ENCODE measurements at places on chromosomes 6 and 20. TPM values are rescaled to one million over a fixed set of nuclear protein-coding genes. Genes with fewer than 3 reads are reported as not detected.

- H3K4me1 ChIP-seq = no peaks in the 10 kb centered on the region
- H3K27ac ChIP-seq = no peak overlapping the region
- no peaks in the 10 kb centered on the region for H3K27me3 ChIP-seq
- H3K36me3 ChIP-seq = no peaks in the 10 kb centered on the region
Observed at GRCh38 chr6:90375681-90376439, 79.2 kb upstream of the BACH2 start.

GRCh38 chr6:163789199-163789810, 374.8 kb downstream of the QKI start:
- no peaks in the 10 kb centered on the region for H3K36me3 ChIP-seq
- no peaks in the 10 kb centered on the region for H3K27me3 ChIP-seq
- no peak for DNase-seq

- H3K36me3 ChIP-seq = no peaks in the 10 kb centered on the region
- H3K27ac ChIP-seq = no peak overlapping the region
- DNase-seq = no peak
- no peaks in the 10 kb centered on the region for H3K4me1 ChIP-seq
Observed at GRCh38 chr20:51959066-51959542, 156.8 kb upstream of the SALL4 start.

Gene CD24
- 0.73 TPM for total RNA-seq

DNA sequence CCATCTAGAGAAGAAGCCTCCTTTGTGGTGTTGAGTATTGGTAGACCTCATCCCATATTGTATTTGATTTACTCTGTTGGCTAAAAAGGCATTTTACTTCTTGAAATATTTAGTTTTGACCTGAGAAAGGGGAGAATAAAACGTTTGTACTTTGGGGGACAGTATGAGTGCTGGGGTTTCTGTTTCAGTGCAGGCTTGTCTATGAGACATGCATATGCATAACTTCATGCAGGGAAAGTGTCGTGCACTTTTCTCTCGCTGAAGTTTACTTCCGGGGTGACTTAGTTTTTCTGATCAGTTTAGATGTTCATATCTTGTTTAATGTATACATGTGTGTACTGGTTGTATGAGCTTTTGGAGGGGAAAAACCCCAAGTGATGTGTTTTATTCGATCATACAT, 59.5 kb downstream of the UTRN start:
- H3K27ac ChIP-seq = peak overlapping the region; percentile 75
- H3K36me3 ChIP-seq = no peaks in the 10 kb centered on the region
- H3K27me3 ChIP-seq = no peaks in the 10 kb centered on the region
- peaks cover 68% of the 10 kb centered on the region for H3K4me1 ChIP-seq

GRCh38 chr6:4057036-4057435, 21.9 kb downstream of the FAM217A start:
- DNase-seq = no peak
- no peak overlapping the region for H3K27ac ChIP-seq
- H3K27me3 ChIP-seq = no peaks in the 10 kb centered on the region
- no peak overlapping the region for H3K4me3 ChIP-seq
- peaks cover 27% of the 10 kb centered on the region for H3K36me3 ChIP-seq

- no peaks in the 10 kb centered on the region for H3K4me1 ChIP-seq
- no peaks in the 10 kb centered on the region for H3K36me3 ChIP-seq
- no peak overlapping the region for H3K27ac ChIP-seq
- H3K4me3 ChIP-seq = no peak overlapping the region
- DNase-seq = no peak
Observed at GRCh38 chr6:132569170-132569569, 952 bp upstream of the TAAR6 start.

DNA sequence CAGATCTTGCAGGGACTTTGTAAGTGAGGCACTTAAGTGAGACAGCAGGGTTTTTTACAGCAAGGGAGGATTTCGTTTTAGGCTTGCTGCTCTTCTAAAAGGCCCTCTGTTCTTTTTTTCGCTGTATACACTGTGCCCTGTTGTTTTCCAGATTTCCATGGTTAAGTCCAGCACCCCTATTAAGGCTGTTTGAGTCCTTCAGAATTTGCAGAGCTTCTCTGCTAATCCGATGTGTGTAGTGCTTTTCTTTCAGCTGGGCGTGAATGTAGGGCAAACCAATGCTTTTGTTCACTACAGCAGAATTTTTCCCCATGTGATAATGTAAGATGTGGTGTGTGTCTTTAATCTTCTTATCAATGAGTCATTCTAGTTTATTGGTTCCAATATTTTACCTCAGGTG, 200.5 kb upstream of the RREB1 start:
- H3K36me3 ChIP-seq = no peaks in the 10 kb centered on the region
- H3K4me1 ChIP-seq = no peaks in the 10 kb centered on the region
- H3K27ac ChIP-seq = no peak overlapping the region
- no peak for DNase-seq
- no peak overlapping the region for H3K4me3 ChIP-seq
- no peaks in the 10 kb centered on the region for H3K27me3 ChIP-seq

- DNase-seq = no peak
- no peak overlapping the region for H3K4me3 ChIP-seq
- H3K27ac ChIP-seq = no peak overlapping the region
- H3K4me1 ChIP-seq = no peaks in the 10 kb centered on the region
- no peaks in the 10 kb centered on the region for H3K36me3 ChIP-seq
Observed at GRCh38 chr20:16810216-16810615, 62.1 kb downstream of the OTOR start.

- peaks cover 27% of the 10 kb centered on the region for H3K4me1 ChIP-seq
- no peaks in the 10 kb centered on the region for H3K27me3 ChIP-seq
- peak overlapping the region; percentile 34 for H3K27ac ChIP-seq
Observed at GRCh38 chr20:45041464-45042337, 59.2 kb downstream of the KCNS1 start.

DNA sequence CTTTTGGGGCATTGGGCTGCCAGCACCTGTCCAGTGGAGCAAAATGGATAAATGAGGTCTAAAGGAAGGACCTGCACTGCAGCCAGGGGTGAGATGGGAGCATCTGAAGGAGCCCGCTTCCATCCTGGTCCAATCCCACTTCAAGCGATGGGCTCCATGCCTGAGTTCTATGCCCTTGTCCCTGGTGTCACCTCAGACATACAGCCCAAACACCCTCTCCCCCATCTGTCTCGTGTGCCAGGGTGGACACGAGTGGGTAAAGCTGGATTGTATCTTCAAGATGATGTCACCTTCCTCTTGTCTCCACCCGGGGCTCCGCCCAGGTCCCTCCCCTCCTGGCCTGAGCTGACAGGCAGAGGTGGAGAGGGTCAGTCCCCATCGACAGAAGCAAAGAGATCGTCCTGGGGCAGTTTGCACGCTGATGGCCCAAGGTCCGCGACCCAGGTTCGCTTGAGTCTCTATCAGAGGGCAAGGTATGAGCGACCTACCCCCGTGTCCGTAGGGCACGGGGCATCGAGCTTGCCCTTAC, 544 bp downstream of the SMIM29 start:
- H3K27me3 ChIP-seq = no peaks in the 10 kb centered on the region
- no peak for DNase-seq
- H3K36me3 ChIP-seq = peaks cover 3% of the 10 kb centered on the region
- peak overlapping the region; percentile 83 for H3K27ac ChIP-seq

DNA sequence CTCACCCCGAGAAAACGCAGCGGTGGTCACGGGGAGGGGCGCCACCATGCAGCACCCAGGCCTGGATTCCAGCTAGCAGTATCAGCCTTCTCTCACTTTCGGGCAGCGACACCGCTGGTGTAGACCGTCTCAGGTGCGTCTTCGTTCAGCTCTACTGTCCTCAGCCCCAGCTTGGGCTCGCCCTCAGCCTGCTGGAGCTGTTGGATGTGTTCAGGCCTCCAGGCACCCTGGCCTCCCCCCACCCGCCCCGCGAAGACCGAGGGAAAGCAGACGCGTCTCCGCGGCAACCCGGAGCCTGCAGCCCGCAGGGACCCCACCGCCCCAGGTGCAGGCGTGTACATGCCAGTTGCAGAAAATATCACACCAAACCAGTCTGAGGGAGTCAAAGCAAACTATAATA, 60.8 kb upstream of the CARMIL1 start:
- no peak for DNase-seq
- no peak overlapping the region for H3K27ac ChIP-seq
- H3K4me1 ChIP-seq = no peaks in the 10 kb centered on the region
- no peaks in the 10 kb centered on the region for H3K27me3 ChIP-seq

DNA sequence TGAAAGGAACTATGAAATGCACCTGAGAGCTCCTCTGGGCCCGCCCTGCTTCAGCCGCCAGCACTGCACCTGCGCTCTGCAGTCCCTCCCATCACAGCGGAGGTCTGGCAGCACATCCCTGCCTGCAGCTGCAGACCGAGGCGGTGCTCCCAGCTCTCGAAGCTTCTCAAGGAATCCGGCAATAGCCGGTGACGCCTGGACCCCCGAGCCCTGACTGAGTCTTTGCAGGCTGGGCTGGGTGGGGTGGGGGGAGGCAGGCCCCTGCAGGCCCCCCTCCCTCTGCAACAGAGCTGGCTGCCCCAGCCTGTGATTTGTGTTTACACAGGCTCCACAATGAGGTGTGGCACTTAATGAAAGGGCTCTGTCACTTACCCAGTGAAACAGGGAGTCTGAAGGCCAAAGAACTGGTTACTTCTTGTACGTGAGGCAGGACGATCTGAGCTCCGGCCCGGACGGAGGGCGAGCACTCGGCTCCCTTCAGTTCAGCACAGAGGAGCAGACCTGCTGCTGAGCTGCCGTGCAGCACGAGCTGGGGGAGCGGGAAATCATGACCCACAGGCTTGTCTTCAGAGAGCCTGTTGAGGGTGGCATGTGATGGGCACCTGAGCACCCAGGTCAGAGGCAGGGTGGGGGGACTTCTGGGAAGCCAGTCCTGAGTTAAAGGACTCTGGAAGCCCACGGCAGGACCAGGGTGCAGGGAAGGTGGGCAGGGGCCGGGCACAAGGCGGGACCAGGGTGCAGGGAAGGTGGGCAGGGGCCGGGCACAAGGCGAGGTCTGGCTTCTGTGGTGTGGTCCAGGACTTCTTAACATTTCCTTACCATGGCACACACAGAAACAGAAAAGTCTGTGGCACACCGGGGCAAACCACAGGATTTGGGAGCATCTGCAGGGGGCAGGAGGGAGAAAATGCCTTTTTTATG, 192.3 kb upstream of the THBS2 start:
- H3K4me3 ChIP-seq = no peak overlapping the region
- no peak for DNase-seq
- no peaks in the 10 kb centered on the region for H3K4me1 ChIP-seq
- no peaks in the 10 kb centered on the region for H3K27me3 ChIP-seq
- no peaks in the 10 kb centered on the region for H3K36me3 ChIP-seq
- no peak overlapping the region for H3K27ac ChIP-seq

DNA sequence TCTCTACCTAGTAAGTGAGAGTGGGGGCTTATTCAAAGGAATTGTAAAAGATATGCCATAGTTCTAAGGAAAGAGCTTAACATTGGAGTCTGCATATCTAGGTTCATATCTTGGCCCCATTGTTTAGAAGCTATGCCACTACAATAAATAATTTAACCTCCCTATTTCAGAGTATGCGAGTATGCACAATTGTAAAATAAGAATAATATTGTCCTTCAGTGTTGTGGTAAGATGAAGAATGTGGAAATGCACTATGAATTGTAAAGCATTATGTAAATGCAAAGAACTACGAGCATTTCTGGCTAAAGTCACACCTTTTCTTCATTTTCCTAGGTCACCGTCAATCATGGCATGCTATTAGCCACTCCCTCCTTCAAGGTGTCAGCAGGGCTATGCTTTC, 16.1 kb upstream of the ZNF165 start:
- H3K4me1 ChIP-seq = no peaks in the 10 kb centered on the region
- no peak for DNase-seq
- no peak overlapping the region for H3K4me3 ChIP-seq
- H3K36me3 ChIP-seq = no peaks in the 10 kb centered on the region
- H3K27me3 ChIP-seq = no peaks in the 10 kb centered on the region

Gene SIRPA
- total RNA-seq = 2.2 TPM

GRCh38 chr6:99347804-99348203, 1.7 kb downstream of the FAXC start:
- H3K4me1 ChIP-seq = no peaks in the 10 kb centered on the region
- no peak overlapping the region for H3K27ac ChIP-seq
- no peak overlapping the region for H3K4me3 ChIP-seq

DNA sequence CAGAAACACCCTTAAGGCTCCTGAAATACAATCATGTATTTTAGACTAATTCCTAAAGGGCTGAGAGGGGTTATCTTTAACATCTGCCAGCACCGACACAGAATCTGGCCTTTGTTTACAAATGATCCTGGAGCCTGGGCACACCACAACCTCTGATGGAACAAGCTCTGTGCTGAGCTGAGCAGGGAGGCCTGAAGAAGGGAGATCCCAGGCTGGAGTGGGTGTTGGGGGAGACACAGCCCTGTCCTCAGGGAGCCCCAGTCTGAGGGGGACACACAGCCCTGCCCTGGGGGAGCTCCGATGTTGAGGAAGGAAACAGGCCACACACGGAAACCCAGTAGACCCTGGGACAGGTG, 130.5 kb downstream of the VEGFA start:
- no peak for DNase-seq
- H3K27me3 ChIP-seq = no peaks in the 10 kb centered on the region
- H3K27ac ChIP-seq = no peak overlapping the region
- H3K4me1 ChIP-seq = no peaks in the 10 kb centered on the region
- H3K4me3 ChIP-seq = no peak overlapping the region

DNA sequence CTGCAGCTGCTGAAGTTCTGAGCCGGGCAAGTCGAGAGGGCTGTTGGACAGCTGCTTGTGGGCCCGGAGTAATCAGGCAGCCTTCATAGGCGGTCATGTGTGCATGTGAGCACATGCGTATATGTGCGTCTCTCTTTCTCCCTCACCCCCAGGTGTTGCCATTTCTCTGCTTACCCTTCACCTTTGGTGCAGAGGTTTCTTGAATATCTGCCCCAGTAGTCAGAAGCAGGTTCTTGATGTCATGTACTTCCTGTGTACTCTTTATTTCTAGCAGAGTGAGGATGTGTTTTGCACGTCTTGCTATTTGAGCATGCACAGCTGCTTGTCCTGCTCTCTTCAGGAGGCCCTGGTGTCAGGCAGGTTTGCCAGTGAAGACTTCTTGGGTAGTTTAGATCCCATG, 21.2 kb upstream of the MAPK13 start:
- DNase-seq = peak; percentile 77
- H3K27ac ChIP-seq = peak overlapping the region; percentile 69
- H3K4me3 ChIP-seq = no peak overlapping the region
- H3K4me1 ChIP-seq = peaks cover 27% of the 10 kb centered on the region

Gene CCN6
- total RNA-seq = not detected

GRCh38 chr20:25339608-25340007, 51.0 kb downstream of the ABHD12 start:
- no peak overlapping the region for H3K4me3 ChIP-seq
- H3K27me3 ChIP-seq = no peaks in the 10 kb centered on the region
- H3K36me3 ChIP-seq = peaks cover 9% of the 10 kb centered on the region
- DNase-seq = no peak
- no peaks in the 10 kb centered on the region for H3K4me1 ChIP-seq

DNA sequence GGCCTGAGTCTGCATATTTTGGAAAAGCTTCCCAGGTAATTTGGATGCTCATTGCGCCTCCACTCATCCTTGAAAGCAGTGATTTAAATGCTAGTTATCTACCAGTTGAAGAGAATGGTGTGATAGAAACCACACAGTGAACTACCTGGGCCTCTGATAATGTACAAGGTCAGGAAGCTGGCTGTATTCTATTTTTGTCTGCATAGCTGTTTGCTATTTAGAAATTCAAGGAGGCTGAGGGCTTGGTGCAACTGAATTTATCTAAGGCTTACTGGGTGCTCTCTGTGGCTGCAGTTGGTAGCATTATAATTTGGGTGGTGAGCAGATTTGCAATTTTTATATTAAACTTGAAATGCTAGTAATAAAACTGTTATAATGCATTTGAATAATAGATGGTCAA, 245.6 kb downstream of the KIF16B start:
- no peak overlapping the region for H3K4me3 ChIP-seq
- no peaks in the 10 kb centered on the region for H3K4me1 ChIP-seq
- DNase-seq = no peak
- H3K27me3 ChIP-seq = no peaks in the 10 kb centered on the region
- H3K27ac ChIP-seq = no peak overlapping the region

GRCh38 chr6:42152024-42152423, 9.6 kb upstream of the C6orf132 start:
- no peak overlapping the region for H3K4me3 ChIP-seq
- no peaks in the 10 kb centered on the region for H3K27me3 ChIP-seq
- no peaks in the 10 kb centered on the region for H3K4me1 ChIP-seq
